ENCODE measurements at places on chromosomes 4 and X.

- no peak for DNase-seq
Measured at GRCh38 chr4:182089326-182089725, 153.9 kb upstream of the TENM3 start.

- DNase-seq, result no peak
Measured at GRCh38 chr4:147535124-147535523, 54.2 kb downstream of the EDNRA start.

- DNase-seq, result no peak
Measured at GRCh38 chr4:156718226-156718625, 253.4 kb downstream of the PDGFC start.

DNA sequence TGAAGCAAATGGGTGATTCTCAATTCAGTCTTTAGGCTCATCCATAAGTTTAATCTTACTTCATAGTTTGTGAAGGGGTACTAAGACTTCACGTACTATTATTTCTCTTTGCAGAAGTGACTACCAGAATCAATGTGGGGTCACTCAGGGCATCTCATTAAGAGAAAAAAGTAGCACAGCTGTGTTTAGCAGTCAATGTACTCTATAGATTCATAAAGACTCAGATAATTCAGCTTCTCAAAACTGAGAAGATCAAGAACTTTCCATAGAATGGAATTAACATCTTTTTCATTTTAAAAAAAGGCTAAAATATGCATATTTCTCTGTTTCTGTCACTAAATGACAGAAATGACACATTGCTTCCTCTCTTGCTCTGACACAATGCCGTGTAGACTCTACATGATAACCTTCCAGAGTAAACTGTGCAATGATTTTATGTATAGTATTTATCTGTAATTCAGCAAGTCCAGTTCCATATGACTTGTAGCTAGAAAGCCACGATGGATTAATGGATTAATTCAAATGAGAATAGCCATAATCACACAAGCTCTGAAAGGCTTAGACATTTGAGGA, 20.3 kb upstream of the LSM6 start:
- DNase-seq, result no peak

DNA sequence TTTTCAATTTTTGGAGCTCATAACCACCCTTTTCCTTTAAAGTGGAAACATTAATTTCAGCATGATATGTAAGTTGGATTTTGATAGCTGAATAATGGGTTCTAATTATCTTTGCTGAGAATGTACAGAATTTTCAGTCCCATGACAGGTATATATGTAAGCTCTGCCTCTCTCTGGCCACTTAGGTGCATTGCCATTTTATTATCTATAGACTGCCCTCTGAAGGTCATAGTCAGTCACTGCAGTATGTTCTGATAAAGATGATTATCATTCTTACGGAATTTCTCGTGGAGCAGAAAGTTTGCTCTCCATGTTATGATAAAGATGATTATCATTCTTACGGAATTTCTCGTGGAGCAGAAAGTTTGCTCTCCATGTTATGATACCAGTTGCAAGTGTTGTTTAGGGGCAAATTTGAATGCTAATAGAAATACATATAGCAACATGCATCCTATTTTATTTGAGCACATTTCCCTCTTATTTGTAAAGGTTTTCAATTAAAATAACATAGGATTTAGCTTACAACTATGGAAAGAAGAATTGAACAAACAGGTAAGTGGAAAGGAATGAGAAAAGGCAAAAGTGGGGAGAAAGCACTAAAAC, 10.4 kb downstream of the AFP start:
- no peak for DNase-seq

Measured in GDM1 (cell line).